Gastrocnemius medialis (tissue), 4 donors: ENCODE measurements at places on chromosomes 13 and 19.

GRCh38 chr13:20354722-20355121, 122.6 kb upstream of the GJB6 start:
- H3K36me3 ChIP-seq = no peaks in the 10 kb centered on the region
- H3K4me3 ChIP-seq = no peak overlapping the region
- H3K27me3 ChIP-seq = no peaks in the 10 kb centered on the region

DNA sequence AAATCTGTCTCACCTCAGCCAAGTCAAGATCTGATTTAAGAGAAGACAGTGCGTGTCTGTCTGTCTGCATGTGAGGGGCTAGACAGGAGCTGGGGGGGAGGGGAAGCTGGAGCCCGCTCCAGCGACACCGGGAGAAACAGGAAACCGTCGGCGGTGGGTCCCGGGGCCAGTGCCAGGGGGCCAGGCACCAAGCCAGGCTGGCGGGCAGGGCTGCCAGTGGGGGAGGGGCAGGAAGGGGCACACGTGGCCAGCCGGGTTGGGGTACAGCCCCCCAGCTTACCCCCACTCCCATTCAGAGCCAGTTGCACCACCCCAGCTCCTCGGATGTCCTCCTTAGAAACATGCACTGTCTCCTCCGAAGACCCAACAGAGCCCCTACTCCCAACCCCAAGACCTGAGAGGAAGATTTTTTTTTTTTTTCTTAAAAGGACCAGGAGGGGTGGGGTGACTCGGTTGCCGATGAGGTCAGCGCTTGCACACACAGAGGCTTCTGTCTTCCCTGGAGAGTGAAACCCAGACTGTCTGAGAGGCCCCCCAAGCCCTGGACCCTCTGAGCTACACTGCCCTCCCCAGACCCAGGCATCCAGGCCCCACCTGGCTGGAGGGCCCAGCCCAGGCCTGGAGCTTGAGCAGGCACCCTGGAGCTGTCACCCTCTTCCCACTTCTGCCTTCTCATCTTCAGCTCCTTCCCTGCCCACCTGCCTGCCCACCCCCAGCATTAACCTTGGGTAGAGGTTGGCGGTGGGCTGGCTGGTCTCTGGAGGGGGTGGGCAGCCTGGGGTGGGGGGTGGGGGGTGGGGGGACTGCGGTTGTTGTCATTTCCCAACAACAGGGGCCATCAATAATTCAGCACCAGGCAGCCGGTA, 4.0 kb downstream of the ERF start:
- no peak overlapping the region for H3K4me3 ChIP-seq
- no peaks in the 10 kb centered on the region for H3K36me3 ChIP-seq
- peaks cover 26% of the 10 kb centered on the region for H3K27me3 ChIP-seq
- H3K27ac ChIP-seq = peak overlapping the region; percentile 92
- no peak for DNase-seq

- no peak overlapping the region for H3K4me3 ChIP-seq
- no peak for DNase-seq
- H3K4me1 ChIP-seq = no peaks in the 10 kb centered on the region
- H3K27ac ChIP-seq = no peak overlapping the region
- no peaks in the 10 kb centered on the region for H3K36me3 ChIP-seq
These were observed 24.9 kb upstream of the ASF1B start for GRCh38 chr19:14161305-14161704.

DNA sequence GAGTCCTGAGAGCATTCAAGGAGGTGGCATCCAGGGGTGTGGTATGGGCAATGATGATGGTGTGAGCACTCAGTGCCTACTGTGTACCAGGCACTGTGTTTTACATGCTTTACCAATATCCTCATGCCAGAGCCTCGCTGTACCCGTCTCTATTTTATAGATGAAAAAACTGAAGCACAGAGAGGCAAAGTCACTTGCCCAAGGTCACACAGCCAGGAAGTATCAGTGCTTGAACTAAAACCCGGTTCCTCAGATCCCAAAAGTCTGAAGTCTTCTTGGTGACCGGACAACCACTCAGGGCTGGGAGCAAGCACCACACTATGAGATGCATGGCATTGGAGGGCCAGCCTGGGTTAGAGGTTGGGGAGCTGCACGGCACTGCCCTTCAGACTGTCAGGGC, 84.1 kb downstream of the CHST8 start:
- H3K27ac ChIP-seq = no peak overlapping the region
- DNase-seq = no peak
- H3K27me3 ChIP-seq = no peaks in the 10 kb centered on the region
- H3K4me1 ChIP-seq = no peaks in the 10 kb centered on the region
- H3K4me3 ChIP-seq = no peak overlapping the region

DNA sequence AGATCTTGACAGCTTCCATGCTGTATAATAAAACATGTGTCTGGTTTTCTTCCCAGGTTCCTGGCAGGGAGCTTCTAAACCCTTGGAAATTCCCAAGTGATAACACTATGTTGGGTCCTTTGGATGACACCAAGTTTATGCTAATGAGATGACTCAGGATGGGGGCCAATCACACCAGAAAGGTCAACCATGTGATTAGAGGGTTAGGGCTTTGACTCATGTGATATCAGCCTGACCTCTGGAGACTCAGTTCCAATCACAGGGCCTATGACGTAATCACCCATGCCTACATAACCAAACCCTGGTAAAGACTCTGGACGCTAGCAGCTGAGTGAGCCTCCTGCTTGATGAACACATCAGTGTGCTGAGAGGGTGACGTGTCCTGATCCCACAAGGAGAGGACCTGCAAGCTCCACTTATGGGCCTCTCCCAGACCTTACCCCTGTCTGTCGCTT, 203.6 kb downstream of the DCLK1 start:
- no peak overlapping the region for H3K27ac ChIP-seq
- no peak overlapping the region for H3K4me3 ChIP-seq
- no peaks in the 10 kb centered on the region for H3K4me1 ChIP-seq

DNA sequence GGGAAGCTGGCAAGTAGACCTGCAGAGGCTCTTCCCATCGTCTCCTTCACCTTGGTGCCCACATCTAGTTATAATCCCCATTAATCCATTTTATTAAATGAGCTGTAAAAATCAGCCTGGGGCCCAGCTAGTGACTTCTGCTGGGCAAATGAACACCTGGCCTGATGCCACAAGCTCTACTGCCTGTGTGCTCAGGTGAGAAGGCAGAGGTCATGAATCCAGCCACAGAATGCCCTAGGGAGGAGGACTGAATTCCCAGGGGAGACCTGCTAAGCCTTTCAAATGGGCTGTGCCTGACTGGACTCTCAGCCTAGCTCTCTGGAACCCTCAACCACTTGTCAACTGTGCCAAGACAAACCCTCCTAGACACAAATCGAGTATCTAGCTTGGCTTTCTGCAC, 74.0 kb downstream of the PDS5B start:
- no peak for DNase-seq
- peaks cover 5% of the 10 kb centered on the region for H3K4me1 ChIP-seq
- no peaks in the 10 kb centered on the region for H3K27me3 ChIP-seq
- H3K27ac ChIP-seq = no peak overlapping the region
- H3K36me3 ChIP-seq = no peaks in the 10 kb centered on the region
- no peak overlapping the region for H3K4me3 ChIP-seq

DNA sequence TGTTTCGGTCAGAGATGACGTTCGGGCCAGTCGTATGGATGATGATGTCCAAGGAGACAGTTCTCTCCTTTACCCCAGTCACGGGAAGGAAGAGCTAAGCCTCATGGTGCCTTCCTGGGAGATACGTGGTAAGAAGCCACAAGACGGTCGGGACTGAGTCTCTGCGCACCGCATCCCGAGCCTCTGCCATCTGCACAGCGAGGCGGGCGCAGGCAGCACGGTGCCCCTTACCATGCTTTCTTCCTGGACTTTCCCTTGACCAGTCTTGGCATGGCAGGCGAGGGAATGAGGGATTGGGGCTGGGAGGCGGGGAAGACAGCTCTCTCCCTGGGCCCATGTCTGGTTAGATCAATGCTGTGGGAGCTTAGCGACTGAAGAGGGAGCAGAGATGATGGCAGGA, 10.1 kb upstream of the LAIR2 start:
- DNase-seq = no peak
- H3K36me3 ChIP-seq = no peaks in the 10 kb centered on the region
- H3K4me3 ChIP-seq = no peak overlapping the region
- H3K4me1 ChIP-seq = no peaks in the 10 kb centered on the region

DNA sequence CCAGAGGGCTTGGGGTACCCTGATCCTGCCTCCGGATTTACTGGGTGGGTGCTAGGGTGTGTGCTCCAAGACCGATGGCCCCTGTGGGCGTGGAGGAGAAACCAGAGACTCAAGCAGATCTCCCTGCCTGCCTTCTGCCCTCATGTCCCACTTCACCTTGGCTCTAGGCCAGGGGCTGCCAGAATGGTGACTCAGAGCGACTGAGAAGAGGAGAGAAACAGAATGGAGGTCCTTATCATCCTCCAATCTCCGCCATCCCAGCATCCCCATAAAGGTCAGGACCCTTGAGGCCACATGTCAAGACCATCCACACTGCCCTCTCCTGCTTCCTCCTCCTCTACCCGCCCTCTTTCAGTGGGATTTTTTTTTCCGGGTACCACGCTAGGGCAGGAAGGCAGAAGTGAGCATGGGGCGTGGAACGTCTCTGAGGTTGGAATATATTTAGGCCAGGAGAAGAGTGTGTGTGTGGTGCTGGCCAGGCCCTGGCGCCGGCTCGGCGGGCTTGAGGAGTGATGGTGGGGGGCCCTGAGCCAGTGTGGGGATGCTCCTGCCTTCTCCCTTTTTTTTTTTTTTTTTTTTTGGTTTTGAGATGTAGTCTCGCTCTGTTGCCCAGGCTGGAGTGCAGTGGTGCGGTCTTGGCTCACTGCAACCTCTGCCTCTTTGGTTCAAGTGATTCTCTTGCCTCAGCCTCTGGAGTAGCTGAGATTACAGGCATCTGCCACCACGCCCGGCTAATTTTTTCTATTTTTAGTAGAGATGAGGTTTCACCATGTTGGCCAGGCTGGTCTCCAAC, 22.3 kb downstream of the IER2 start:
- peaks cover 10% of the 10 kb centered on the region for H3K4me1 ChIP-seq
- H3K4me3 ChIP-seq = no peak overlapping the region
- H3K27ac ChIP-seq = peak overlapping the region; percentile 54
- DNase-seq = peak; percentile 66
- no peaks in the 10 kb centered on the region for H3K36me3 ChIP-seq

DNA sequence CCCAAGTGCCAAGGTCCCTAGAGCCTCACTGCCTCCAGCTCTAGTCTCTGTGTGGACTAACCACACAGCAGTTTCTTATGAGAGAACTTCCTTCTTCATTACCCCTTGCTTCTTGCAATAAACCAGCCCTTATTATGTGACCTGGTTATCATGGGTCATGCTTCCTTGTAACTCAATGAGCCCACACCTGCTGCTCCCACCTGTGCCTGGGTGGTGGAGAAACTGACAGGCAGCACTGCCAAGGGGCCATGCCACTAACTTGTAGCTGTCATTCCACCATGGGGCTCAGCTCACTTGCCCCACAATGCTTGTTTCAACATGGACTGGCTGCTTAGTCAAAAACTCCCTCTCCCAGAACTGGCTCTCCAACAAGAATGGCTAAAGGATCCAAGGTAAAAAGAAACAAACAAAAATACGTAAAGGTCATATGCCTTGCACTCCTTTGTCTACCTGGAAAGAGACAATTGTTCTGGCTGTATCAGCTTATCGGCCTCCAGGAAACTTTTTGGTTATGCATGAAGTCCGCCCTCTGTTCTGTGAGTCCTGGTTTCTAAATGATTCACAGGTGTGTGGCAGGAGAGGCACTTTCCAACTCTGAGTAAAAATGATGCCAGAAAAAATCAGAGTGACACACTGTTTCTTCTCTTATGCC, 446.4 kb downstream of the COG6 start:
- no peaks in the 10 kb centered on the region for H3K4me1 ChIP-seq
- no peaks in the 10 kb centered on the region for H3K36me3 ChIP-seq
- no peak overlapping the region for H3K27ac ChIP-seq

GRCh38 chr13:101846701-101847100, 394.2 kb downstream of the ITGBL1 start:
- H3K36me3 ChIP-seq = no peaks in the 10 kb centered on the region
- no peaks in the 10 kb centered on the region for H3K4me1 ChIP-seq
- H3K27ac ChIP-seq = no peak overlapping the region
- no peak overlapping the region for H3K4me3 ChIP-seq

GRCh38 chr13:80203496-80203895, 137.4 kb downstream of the SPRY2 start:
- H3K36me3 ChIP-seq = no peaks in the 10 kb centered on the region
- DNase-seq = no peak
- no peaks in the 10 kb centered on the region for H3K4me1 ChIP-seq
- no peak overlapping the region for H3K27ac ChIP-seq

DNA sequence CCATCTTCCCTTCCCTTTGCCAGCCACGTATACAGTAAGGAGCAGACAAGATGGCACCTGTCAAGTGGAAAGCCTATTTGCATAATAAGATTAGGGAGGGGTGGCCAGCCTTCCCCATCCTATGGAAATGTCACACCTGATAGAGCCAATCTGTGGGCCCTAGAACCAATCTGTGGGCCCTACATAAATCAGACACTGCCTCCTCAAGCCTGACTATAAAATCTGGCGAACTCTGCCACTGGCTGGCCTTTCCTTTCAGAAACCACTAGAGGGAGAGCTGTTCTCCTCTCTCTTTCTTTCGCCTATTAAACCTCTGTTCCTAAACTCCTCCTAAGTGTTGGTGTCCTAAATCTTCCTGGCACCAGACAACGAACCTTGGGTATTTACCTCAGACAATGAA, 231.5 kb upstream of the KLHL1 start:
- no peak for DNase-seq
- H3K27me3 ChIP-seq = no peaks in the 10 kb centered on the region
- H3K27ac ChIP-seq = no peak overlapping the region

DNA sequence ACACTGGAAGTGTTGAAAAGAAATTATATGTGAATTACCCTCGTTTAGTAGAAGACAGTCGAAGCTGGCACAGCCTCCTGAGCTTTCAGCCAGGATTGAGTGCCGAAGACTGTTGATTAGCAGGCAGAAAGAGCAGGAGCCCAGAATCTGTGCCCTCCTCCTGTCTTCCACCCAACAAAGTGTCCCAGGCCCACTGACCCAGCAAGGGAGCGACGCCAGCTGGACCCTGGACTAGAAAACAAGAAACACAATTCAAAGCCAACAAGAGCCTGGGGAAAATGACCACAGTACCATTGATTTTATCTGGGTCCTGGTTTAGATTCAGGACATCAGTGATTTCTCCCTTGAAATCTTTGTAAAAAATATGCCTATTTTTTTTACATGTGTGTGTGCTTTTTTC, 120.7 kb downstream of the RXFP2 start:
- no peak for DNase-seq
- no peaks in the 10 kb centered on the region for H3K36me3 ChIP-seq
- H3K27me3 ChIP-seq = no peaks in the 10 kb centered on the region
- no peaks in the 10 kb centered on the region for H3K4me1 ChIP-seq

DNA sequence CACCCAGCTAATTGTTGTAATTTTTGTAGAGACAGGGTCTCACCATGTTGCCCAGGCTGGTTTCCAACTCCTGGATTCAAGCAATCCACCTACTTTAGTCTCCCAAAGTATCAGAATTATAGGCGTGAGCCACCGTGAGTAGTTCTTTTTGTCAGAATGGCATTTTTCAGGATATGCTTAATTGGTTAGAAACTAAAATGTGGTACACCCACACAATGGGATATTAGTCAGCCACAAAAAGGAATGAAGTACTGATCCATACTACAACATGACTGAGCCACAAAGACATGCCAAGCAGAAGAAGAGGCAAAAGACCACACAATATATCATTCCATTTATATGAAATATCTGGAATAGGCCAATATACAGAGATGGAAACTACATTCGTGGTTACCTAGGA, 41.7 kb upstream of the MAP3K10 start:
- H3K36me3 ChIP-seq = no peaks in the 10 kb centered on the region
- no peak for DNase-seq
- H3K4me3 ChIP-seq = no peak overlapping the region
- H3K27ac ChIP-seq = no peak overlapping the region
- peaks cover 3% of the 10 kb centered on the region for H3K27me3 ChIP-seq

GRCh38 chr19:21133633-21134032, 8.2 kb upstream of the ZNF431 start:
- H3K36me3 ChIP-seq = no peaks in the 10 kb centered on the region
- H3K27me3 ChIP-seq = no peaks in the 10 kb centered on the region
- H3K4me1 ChIP-seq = no peaks in the 10 kb centered on the region
- H3K4me3 ChIP-seq = no peak overlapping the region
- H3K27ac ChIP-seq = no peak overlapping the region
